ENCODE measurements at places on chromosomes 11 and 22.

DNA sequence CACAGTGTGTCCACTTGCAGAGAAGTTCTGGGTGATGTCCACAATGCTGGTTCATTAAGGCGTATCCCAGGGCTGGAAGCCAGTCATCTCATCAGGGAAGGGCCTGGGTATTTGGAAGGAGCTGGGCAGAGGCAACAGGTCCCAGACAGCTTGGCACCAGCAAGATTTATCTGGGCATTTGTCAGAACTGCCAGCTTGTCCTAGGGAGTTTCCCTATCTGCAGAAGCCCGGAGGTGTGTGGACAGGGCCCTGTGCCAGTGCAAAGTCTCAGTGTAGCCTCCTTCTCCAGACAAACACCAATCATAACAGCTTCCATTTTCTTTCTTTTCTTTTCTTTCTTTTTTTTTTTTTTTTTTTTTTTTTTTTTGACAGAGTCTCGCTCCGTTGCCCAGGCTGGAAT is 125.3 kb upstream of the TIMP3 start:
- no peak for DNase-seq

GRCh38 chr11:70737816-70738630 is 339.7 kb downstream of the CTTN start:
- DNase-seq, result no peak

DNA sequence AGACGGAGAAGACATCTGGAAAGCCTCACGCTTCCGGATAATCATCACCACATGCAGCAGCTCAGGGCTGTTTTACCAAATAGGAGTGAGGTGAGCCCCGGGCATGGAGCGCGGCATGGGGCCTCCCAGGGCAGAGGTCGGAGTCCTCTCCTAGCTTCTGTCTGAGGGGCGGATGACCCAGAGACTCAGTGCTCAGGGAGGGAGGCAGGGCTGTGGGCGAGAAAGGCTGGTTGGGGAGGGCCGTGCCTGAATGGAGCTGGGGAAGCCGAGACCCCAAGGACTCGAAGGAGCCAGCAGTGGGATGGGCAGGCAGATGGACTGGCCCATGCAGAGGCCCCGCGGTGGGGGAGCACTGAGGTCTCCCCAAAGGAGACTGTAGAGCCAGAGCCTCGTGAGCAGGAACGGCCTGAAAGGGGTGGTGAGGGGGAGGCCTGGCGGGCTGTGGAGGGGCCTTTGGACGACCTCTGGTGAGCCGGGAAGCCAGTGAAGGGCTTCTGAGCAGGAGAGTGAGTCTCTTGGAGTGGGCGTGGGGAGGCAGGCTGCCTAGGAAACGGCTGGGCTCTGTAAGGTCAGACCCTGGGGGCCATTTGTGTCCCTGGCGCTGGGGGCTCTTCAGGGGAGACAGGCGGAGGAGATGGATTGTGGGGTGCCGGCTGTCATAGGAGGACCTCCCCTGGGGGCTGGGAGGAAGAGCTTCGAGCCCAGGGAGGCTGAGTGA is 24.7 kb upstream of the PANX2 start:
- DNase-seq, result no peak

DNA sequence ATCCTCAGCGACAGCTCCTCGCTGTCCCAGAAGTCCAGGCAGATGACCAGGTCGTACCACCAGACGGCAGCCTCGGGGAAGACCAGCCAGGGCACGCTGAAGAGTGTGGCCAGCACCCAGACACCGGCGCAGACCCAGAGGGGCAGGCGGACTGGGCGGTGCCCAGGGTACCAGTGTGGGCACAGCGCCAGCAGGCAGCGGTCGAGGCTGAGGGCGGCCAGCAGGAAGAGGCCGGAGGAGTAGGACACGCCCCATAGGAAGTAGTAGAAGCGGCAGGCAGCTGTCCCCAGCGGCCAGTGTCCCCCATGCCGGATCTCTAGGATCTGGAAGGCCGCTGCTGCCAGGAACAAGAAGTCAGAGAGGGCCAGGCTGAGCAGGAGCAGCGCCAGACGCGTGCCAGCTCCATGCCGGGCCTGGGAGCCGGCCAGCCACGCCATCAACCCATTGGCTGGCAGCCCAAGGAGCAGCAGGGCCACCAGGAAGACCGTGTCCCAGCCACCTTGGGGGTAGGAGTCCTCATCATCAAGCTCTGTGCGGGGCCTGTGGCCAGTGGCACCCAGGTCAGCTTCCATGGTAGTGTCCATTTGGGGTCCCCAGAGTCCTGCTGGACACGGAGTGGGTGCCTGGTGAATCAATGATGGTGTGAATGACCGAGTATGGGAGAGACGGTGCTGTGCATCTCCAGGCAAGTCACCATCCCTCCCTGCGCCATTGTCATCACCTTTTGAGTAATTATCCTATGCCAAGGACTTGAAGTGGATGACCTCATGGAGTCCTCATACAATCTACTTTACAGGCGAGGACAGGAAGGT is at the start of gene GPR152:
Gene GPR152, minus strand, starts transcription at position 589 of the 812 bp plus-strand sequence. Its CDS starts 5 bp downstream, at position 584.
- DNase-seq, result no peak

- no peak for DNase-seq
Measured at GRCh38 chr11:133929401-133930052, 27.2 kb downstream of the IGSF9B start.

GRCh38 chr11:44780940-44781631 is 54.3 kb downstream of the TSPAN18 start:
- no peak for DNase-seq

- no peak for DNase-seq
Measured at GRCh38 chr11:59501931-59502330, 1.4 kb upstream of the OR4D11 start.

GRCh38 chr22:20584029-20584871 is 76.8 kb downstream of the MED15 start:
- no peak for DNase-seq

- no peak for DNase-seq
Measured at GRCh38 chr11:121318848-121319834, 26.6 kb downstream of the SC5D start.

DNA sequence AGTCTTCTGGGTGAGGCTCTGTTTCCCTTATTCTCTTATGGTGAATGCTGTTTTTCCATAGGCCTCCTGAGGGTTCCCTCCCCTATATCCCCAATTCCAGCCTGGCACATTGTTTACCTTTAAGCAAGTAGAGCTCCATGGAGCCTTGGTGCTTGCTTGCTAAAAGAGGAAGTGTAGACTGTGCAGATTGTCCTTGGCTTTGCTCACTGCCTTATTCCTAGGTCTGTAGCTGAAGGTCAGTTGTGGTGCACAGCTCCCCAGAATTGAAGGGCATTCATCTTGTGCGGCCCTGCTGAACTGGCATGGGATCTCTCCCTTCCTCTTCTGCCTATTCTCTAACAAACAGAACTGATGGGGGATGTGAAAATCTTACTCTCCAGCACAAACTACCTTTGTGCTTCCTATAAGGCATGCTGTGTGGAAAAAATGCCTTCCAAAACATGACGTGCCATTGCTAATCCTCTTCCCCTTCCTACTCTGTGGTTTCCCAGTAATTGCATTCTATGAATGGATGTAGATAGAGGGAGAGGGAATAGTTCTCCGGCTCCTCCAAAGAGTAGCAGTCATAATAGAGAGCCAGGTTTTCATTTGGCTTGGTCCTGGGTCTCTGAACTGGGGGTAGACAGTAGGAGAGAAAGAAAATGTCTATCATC is 34.2 kb upstream of the PLET1 start:
- DNase-seq, result no peak

- no peak for DNase-seq
Measured at GRCh38 chr22:46201059-46201757, 48.9 kb downstream of the CDPF1 start.

DNA sequence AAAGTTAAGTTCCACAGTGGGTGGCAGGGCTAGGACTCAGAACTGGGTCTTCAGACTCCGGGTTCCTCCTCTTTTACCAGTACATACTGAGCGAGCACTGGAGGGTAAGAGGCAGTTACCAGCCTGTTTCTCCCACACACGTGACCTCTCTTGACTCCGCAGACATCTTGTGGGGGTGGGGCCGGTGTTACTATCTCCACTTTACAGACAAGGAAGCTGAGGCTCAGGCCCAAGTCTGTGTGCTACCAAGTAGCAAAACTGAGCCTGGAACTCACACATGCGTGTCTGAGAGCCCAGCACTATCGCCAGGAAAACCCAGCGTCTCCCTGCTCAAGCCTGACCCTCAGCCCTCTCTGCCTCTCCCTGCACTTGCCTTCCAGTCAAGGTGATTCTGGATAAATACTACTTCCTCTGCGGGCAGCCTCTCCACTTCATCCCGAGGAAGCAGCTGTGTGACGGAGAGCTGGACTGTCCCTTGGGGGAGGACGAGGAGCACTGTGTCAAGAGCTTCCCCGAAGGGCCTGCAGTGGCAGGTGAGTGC is 16.0 kb upstream of the SMIM35 start:
- DNase-seq, result no peak

GRCh38 chr11:117435326-117435725 is 107.7 kb downstream of the CEP164 start:
- DNase-seq, result no peak

- no peak for DNase-seq
Measured at GRCh38 chr11:65210748-65211147, 29.0 kb downstream of the CAPN1 start.

DNA sequence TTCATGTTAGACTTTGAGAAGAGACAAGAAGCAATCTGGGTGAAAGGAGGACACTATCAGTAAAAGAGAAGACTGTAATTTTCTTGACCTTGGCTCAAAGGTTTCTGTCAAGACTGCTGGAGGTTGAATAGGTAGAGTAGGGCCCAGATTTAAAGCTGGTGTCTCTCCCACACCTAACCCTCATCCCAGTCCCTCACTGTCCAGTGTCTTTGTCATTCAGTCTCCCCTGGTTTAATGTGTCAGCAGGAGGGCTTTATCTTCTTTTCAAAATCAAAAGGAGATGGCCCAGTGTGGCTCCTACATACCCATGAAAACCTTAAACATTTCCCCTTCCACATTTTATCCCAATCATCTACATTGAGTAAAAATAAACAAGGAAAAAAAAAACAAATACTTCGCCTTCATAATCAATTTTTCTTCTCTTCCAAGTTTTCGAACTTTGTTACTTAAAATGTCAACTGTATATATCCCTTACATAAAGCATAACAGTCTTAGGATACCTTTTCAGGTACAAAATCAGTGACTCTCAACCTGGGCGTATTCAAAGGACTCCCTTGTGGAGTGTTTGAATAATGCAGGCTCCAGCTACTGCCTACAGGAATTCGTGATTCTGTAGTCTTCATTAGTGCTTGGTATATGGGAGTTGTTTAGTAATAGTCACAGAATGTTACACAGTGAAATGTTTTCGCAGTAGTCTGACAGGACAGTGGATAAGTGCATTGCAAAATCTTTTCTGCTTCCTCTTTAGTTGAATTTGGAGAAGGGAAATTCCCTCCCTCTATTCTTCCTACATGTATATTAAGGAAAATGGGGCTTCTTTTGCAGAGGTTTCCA is 87.2 kb downstream of the FAT3 start:
- no peak for DNase-seq
